ENCODE measurements at places on chromosomes 6 and 20.

DNA sequence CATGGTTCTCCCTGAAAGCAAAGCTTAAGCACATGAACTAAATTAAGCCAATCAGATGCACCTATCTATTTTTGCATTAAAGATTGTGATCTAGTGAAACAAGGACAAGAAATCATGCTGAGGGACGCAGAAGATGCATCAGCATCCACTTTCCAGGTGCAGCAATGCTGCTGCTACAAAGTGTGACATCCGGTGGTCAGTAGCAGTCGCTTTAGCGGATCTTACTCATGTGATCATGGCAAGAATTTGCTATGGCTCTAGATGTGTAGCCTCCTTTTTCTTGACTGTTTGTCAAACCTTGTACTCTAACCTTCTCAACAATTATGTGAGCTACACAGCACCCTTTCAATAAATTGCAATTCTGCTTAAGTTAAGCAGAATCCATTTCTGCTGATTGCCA lies 126.8 kb upstream of the SMLR1 start:
- no peak for DNase-seq

DNA sequence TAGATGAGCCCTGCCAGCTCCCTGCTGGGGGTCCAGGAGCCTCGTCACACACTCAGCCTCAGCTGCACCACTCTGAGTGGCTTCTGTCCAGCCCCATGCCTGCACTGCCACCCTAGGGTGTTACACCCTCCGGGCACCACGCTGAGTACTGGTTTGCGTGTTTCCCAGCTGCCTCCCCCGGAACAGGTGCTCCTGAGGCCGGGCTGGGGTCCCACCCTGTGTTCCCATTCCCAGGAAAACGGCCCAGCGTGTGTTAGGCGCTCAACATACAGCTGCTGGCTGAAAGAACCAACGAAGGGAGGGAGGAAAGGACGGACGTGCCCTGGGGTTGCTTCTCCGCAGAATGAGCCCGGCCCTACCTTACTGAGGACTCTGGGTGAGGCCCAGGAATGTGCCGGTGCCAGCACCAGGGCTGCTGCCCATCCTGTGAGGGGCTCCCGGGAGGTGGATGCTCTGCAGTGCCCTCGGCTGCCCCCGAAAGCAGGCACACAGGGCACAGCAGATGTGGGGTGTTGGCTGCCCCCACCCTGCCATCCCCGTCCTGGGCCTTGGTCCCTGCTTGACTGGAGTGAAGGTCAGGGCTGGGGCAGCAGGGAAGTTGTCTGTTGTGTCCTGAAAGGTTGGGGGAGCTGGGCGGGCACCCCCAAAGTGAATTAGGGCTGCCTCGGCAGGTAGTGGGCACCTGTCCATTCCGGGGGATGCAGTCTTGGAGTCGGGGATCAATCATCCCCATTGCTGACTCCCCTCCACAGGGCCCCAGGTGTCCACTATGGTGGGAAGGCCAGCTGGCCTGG lies 16.3 kb downstream of the LAMA5 start:
- no peak for DNase-seq

DNA sequence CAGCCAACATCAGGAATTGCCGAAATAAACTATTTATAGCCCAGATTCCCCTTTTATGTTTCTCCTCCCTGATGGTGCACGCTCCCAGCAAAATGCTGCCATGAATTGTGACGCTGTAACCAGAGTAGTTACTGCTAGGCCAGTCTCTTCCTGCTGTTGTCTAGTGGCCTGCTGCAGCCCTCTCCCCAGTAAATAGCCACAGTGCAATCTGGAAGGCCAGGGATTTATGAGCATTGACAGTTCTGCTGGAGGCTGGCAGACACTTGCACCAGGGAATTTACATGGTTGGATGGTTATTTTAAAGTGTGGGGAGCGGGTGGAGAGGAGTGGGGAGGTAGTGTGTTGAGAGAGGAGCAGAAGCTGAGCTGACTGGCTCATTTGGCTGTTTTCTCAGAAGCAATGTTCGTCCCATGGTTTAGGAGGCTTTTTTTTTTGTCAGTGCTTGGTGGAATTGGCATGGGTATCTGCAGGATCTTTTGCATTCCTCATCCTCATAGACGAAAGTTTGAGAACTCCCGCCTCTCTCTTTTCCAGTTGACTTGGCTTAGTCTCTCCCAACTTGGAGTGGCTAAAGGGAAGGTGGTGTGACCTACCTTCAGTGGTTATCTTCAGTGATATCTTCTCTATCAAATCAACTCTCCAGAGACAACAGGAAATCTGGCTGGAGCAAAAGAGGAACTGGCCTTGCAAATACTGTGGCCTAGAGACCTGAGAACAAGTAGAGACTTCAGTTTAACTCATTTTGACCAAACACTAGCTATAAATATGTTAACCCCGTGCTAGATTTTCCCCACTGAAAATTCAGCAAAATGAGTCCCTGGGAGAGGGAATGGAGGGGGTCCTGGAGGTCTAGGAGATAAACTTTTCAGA lies 99.3 kb upstream of the VSTM2L start:
- DNase-seq, result no peak

DNA sequence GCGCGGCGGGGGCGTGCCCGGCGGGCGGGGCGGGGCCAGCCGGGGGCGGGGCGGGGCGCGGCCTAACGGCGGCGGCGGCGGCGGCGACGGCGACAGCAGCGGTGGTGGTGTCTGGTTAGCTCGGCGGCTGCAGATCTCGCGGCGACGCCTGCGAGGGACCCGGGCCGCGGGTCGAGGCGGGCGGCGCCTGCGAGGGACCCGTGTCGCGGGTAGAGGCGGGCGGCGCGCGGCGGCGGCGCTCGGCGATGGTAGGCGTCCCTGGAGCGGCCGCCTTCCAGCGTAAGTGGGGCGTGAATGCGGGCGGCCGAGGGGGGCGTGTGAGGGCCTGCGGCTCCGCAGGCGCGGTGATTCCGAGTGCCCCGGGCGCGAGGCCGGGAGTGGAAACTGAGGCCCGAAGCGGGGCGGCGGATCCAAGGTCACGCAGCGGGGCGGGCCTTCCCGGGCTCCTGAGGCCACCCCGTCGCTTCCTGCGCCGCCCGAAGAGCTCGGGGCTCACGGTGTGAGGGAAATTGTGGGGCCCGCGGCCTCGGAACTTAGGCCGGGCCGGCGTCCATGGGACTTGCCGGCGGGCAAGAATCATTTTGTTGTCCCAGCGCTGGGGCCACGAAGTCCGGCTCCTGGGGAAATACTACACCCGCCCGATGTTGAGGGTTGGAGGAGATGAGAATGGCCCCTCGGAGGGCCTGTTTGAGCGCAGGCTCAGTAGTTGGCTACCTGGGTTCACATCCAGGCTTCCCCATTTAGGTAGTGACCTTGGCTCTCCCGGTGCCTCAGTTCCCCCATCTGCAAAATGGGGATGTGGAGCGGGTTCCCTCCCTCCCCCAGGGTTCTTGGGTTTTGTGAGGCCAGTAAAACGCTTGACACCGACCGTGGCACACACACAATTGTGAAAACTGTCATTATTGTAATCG lies at the start of gene CBFA2T2:
Gene CBFA2T2 (plus strand): TSS at position 74 of the 911 bp plus-strand sequence. CDS start 172 bp downstream, at position 246.
- peak; percentile 27 for DNase-seq

DNA sequence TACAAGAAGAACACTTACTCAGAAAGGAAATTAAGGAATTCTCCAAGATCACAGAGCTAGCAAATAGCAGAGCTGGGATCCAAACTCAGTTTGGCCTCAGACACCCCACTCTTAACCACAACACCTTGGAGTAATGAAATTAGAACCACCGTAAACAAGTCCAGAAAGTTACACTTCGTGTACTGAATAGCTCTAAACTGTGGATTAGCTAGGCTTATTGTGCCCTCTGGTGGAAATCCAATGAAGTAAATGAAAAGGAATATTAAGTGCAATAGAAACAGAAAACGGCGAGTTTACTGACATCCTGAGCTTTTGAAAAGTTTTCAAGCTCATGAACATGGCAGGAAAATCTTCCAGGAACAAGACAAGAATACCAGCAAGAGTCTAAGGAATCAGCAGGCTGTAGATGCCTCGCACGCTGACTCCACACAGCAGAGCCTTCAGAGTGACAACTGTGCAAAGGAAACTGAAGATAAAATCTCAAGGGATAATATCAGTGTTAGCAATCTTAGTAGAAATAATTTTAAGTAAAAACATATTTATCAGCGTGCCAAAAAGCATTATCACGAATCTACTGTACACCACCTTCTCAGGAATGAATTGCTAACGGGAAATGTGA lies 34.6 kb downstream of the FBXO5 start:
- DNase-seq, result peak; percentile 55

DNA sequence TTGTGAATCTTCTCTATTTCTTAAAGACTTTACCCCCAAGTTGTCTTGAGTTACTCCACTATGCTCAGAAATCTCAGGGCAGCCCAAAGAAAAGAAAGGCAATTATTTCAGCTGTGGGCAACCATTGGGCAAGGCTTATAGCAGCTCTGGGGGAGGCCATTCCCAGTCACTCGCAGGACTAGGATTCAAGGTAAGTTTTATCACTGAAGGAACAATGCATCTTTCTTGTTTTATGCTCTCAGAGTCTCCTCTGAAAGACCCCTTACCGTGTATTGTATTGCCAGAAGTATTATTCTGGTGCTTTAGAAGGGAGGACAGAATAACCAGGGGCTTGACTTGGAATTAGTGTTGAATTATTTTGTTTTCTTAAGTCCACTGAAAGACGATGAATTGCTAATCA lies 586.3 kb upstream of the MAP3K7 start:
- no peak for DNase-seq

DNA sequence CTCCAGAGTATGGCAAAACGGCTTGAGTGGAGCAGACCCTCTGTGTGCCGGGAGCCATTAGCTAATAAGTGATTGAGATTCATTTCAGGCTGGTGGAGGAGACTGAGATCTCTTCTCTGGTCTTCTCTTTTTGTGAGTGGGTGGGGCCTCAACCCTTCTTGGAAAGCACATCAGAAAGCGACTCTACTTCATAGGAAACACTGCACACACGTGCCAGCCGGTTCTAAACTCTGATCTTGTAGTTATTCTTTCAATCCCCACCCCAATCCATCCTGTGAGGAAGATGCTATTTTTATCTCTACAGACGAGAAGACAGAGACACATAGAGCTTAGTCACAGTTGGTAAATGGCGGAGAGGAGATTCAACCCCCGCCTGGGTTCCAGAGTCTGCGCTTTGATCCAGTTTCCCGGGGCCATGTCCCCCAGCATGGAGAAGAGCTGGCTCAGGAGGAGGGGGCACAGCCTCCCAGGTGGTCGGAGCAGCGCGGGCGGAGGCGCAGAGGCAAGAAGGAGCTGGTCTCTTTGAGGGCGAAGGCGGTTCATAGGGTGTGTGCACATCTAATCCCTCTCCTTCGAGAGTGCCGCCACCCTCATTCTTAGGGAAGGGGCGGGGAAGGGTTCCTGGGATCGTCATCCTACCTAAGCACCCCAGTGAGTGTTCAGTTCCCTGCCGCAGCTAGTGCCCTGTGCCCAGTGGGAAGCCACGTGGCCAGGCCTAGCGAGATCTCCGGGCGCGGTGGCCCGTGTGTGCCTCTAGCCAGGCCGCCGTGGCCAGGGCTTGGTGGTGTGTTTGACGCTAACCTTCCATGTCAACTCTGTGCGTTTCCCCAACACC lies 49.0 kb upstream of the TAGAP start:
- DNase-seq, result no peak

- no peak for DNase-seq
Measured at GRCh38 chr20:50655311-50655880, 35.9 kb downstream of the RIPOR3 start.

- no peak for DNase-seq
Measured at GRCh38 chr6:42429042-42429585, 22.6 kb downstream of the TRERF1 start.

GRCh38 chr6:163756079-163756478 lies 341.6 kb downstream of the QKI start:
- DNase-seq, result no peak

- DNase-seq, result peak; percentile 38
Measured at GRCh38 chr6:169326067-169326799, 72.6 kb upstream of the THBS2 start.

DNA sequence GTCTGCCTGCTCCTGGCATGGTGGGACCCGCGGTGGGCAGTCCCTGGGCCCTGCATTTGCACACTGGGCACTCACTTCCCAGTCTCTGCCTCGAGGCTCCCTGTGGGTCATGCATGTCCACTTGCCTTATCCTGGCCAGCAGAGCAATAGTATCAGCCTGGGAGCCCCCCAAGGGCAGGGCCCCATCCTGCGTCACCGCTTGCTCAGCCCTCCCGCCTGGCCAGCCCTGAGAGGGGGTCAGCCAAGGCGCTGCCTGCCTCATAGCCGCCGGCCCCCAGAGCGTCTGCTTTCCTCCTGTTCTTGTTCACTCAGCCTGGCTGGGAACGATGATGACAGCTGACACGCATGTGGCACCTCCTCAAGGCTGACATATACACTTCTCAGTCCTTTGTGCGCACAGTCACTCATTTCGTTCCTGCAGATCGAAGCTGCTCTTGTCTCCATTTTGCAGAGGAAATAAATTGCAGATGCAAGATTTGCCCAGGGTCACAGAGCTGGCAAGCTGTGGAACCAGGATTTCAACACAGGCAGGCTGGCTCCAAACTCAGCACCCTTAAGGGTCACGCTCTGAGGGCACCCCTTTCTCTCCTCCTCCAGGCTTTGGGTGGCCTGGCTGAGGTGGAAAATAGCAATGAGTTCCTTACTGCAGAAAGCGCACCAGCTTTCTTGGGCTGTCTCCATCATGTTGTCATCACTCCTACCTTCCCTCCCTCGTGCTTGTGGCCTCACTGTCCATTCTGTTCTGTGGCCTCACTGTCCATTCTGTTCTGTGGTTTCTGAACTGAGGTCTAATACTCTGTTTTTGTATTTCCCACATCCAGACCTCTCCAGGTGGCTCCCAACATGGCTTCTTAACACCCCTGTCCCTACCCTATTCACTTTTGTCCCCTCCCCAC lies 17.2 kb downstream of the KCNK17 start:
- no peak for DNase-seq

DNA sequence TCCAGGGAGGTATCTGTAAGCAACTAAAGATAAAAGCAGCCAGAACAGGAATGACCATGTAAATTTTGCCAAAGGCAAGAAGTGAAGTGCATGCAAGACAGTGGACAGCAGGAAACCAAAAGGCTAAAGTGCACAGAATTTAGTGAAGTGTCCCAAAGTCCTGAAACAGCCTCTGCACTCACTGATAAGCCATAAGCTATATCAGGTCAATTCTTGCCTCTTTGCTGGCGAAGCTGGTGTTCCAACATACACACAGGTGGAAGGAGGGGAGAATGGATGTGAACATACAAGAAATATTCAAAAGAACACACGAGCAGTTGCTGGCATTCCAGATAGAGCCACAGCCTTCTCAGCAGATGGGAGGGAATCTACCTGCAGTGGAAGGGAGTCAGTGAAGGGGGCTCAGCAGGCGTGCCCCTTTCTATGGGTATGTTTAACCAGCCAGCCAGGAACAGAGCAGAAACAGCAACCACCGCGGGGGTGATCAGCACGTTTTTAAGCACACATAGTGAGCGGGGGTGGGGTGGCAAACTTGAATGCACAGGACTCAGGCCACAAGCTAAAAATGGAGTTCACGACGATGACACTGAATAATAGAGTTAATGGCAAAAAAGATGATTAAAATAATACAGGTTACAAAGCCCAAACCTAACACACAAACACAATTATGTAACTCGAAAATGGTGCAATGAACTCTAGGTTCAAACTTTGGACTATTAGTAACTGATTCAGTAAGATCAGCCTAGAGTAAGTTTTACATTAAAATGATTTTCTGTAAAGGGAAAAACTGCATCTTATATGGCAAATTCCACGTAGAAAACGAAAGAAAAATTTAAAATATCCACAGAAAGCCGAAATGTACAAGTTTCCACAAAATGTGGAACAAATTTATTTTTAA lies 1.2 kb downstream of the ECI2 start:
- DNase-seq, result peak; percentile 33

- no peak for DNase-seq
Measured at GRCh38 chr6:109678240-109678639, 12.8 kb downstream of the AK9 start.

- no peak for DNase-seq
Measured at GRCh38 chr6:165984729-165985275, 182.8 kb downstream of the TBXT start.

All from A172 (cell line).